Fibroblast of skin of right quadriceps (primary cell): ENCODE measurements at places on chromosomes 5 and 9.
A peak's percentile ranks its signal among the peaks of the same experiment; 100 is the strongest.

DNA sequence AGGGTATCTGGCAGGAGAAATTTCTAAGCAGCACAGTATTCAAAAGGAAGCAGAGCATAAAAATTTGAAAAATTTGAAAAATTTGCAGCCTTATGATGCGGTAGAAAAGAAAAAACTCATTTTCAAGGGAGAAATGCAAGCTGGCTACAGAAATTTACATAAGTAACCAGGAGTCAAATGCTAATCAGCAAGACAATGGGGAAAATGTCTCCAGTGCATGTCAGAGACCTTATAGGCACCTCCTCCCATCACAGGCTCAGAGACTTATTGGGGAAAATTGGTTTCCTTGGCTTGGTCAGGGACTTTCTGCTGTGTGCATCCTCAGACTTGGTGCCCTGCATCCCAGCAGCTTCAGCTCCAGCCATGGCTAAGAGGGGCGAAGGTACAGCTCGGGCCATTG is 35.8 kb downstream of the IZUMO3 start:
- no peak for DNase-seq

DNA sequence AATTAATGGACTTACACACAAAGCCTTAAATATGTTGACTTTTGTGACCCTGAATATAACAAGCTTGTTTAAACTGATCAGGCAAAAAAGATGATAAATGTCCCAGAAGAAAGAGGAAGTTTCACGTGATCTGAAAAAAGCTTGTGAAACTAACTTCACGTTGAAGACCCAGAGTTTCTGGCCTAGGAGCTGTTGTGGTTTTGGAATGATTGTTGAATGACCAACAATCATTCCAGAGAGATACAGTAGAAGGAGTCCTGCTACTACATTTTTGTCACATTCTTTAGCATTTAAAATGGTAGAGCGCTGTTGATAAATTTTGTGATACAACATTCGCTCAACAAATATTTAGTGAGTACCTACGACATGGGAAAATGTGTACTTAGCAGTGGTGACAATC is 143.1 kb upstream of the FBN2 start:
- no peak for DNase-seq

DNA sequence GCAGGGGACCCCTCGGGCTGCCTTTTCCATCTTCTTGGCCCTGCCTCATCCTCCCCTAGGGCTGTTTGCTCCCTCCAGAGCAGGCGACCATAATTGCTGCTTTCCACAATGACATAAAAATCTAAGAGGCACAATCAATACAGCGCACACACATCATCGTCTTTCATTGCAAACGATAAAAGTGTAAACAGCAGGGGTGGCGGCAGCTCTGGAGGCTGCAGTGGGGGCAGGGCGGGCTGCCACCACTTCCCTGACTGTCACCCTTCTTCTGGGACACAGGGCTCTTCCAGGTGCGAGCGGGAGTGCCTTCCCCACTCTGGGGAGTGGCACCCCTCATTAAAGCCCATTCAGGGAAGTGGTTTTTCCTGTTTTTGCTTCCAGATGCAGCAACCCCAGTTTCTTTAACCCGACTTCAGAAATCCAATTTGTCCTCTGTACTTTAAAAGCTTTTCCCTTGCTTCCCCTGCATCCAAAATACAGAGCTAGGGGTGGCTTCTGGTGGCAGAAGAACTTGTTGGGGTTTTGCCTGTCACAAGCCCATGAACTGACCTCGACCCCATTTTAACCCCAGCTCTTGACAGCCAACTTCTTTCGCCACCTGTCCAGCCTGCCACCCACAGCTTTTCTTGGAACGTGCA is 45.7 kb downstream of the TSPAN17 start:
- DNase-seq, result no peak

DNA sequence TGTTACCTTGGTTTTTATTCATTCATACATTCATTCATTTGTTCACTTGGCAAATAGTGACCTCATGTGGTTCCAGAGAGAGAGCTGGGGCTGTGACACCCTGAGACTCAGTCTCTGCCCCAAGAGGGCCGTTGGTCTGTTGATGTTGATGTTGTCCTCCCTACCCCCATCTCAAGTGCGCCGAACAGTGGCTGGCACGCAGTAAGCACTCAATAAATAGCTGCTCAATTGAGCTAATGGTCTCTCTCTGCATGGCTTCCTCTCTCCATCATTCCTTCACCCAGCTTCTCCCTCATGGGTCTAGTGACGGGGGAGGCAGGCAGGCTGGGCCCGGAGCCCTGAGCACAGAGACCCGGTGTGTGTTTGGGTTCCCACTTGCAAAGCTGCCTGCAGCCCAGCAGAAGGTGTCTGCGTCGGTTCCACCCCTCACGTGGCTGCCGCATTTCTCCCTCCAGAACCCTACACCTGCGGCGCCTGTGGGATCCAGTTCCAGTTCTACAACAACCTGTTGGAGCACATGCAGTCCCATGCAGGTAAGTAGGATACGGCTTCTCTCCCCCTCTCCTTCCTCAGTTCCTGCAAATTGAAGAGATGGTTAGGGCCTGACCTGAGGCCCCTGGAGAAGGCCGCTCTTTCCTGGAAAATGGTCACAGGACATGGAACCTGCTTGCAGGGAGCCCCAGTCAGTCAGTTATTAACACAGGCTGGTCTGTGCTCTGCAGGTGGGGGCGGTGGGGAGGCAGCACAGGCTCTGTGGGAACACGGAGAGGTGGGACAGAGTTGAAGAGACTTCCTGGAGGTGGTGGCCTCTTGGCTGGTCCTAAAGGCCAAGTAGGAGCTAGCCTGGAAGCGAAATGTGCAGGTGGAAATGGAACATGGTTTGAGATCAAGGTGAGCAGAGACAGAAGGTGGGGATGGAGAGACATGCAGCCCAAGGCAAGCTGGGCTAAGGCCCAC is 42.0 kb downstream of the AMBP start:
- no peak for DNase-seq

- peak; percentile 3 for DNase-seq
These were observed 607.9 kb downstream of the KCTD16 start for GRCh38 chr5:144778561-144778960.

- peak; percentile 18 for DNase-seq
These were observed 66.5 kb downstream of the PRDM6 start for GRCh38 chr5:123155446-123155960.

GRCh38 chr9:128992995-128993394 is 35.1 kb downstream of the SH3GLB2 start:
- no peak for DNase-seq

- DNase-seq, result no peak
These were observed 5.0 kb downstream of the DMRT3 start for GRCh38 chr9:981491-981898.

GRCh38 chr5:172830275-172830799 is 3.7 kb upstream of the ERGIC1 start:
- no peak for DNase-seq

- peak; percentile 93 for DNase-seq
These were observed 9.3 kb upstream of the PFDN1 start for GRCh38 chr5:140312067-140312790.

- no peak for DNase-seq
These were observed 3.7 kb downstream of the ADGRV1 start for GRCh38 chr5:90562341-90562740.

DNA sequence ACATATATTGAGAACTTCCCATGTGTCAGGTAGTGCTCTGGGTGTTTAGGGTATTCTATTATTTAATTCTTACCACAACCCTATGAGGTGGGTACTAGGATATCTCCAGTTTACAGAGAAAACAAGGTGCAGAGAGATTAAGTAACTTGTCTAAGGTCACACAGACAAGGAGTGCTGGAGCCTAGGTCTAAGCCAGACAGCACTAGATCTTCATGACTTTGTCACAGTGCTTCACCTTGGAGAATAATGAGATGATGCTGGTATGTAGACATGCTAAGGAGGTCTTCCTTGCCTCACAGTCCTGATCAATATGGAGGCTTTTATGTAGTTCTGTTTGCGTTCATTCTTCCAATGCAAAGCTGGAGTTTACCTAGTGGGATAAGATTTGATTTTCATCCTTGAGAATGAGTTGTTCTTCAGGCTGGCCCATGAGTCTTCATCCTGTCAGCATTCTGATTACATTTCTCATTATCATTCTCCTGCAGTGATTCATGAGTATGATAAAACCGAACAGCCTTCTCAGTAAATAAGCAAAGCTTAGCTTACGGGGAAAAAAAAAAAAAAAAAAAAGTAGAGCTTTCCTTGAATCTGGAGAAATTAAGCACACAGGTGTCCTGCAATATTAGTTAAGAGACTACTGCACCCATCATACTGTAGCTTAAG is 176.3 kb downstream of the C9orf152 start:
- DNase-seq, result peak; percentile 88

GRCh38 chr9:119304555-119304954 is 64.7 kb downstream of the BRINP1 start:
- DNase-seq, result no peak

GRCh38 chr5:33433303-33434240 is 7.2 kb upstream of the TARS1 start:
- DNase-seq, result peak; percentile 43

DNA sequence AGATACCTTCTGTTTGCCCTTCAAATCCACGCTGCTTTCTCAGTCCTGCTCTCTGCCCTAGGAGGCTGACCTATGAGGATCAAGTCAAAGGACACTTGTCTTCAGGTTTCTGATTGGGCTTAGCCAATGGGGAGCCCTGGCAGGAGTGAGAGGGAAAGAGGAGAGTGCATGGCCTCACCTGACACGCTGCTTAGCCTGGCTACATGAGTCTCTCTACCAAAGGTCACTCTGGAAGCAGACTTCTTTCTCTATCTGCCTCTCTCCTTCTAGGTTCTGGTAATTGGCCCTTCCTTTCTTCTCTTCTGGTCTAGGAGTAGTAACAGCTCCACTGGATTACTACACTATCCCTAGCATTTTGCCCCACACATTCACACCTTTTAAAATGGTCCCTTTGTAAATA is 13.1 kb downstream of the ARSB start:
- no peak for DNase-seq

DNA sequence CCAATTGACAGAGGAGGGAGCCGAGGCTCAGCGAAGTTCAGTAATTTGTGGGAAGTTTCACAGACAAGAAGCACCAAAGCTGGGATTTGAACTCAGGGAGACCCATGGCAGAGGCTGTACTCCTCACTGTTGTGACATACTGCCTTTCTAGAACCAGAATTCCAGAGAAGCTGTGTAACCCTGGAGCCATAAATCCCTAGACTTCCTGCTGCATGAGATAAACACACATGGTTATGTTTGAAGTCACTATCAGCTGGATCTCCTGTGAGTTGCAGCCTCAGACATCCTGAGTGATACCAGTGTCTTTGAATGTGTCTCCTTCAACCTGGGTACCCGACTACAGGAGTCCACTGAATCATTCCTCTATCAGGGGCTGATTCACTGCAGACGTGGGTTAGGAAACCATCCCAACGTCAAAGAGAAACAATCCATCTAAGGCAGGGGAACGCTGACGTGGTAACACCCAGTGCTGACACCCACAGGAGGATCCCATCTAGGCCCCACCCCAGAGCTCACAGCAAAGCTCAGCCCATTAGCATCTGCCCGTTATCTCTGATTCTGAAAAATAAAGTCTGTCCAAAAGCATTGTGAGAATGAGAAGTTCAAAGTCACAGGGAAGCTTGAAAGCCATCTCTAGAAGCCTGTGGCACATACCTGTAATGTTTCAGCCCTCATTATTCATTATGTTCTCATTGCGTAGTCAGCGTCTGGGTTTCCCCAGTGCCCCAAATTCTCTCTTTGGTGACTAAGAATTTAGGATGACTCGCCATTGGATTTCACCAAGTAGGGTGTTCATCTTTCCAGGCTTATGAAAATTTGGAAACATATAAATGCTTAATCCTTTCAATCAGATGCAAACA is 36.3 kb upstream of the BASP1 start:
- peak; percentile 98 for DNase-seq

DNA sequence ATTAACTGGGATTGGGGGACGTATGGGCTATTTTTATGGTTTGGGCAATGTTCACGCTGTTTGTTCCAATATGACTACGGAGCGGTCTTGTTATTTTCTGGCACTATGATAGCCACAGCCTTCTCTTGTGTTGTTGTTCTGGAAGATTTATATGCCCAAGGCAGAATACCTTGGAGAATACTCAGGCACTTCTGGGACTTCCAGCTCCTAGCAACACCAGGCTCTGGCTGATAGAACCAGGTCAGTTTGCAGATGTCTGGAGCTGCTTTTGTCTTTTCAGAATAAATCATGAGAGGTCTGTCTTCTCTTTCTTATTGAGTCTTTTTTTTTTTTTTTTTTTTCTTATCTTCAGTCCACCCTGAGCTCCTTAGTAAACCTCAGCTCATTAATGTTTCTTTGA is 262.5 kb downstream of the MED10 start:
- no peak for DNase-seq

DNA sequence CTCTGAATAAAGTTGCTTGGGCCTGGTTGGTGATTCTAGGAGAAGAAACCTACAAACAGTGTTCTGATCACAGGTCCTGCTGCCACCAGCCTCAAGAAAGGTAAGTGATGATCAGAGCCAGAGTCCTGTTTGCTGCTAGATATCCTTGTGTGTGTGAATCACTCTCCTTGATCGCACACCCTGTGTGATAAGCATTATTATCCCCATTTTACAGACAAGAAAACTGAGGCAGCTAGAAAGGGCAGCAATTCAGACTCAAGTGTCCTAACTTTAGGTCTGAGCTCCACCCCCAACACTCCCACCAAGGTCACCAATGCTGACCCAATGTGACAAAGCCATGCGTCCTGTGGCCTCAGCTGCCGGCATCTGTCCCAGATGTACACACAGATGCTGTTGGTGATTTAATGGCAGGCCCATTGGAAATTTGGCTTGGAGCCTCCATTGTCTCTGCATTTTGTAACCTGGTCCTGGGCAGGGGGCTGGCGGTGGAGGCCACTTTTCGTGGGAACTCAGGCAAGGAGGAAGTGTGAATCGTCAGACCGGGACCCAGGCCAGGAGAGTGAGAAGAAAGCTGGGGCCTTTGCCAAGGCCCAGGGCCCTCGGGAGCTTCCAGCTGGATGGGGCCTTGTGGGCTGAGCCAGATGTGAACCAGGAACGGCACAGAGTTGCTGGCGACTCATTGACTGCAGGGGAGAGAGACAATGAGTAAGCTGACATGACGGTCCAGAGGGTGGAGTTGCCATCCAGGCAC is 29.8 kb upstream of the GGTA1 start:
- peak; percentile 97 for DNase-seq

DNA sequence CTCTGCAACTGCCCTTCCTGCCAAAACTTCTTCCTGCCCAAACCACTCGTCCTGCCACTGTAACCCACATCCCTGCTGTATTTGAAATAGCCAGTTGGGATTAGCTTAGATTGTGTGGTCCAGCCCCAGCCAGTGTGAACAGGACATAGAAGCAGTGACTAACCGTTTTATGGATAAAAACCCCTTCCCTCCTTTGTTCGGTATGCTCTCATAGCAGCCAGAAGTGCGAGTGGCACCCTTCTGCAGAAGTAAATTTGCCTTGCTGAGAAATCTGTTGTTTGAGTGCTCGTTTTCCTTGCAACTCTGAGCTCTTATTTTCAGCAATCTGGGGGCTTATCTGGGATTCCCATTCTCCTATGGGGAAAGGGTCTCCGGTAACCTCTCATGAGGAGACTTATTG is 470.0 kb downstream of the PRDM9 start:
- DNase-seq, result no peak

- DNase-seq, result no peak
These were observed 5.3 kb downstream of the NSA2 start for GRCh38 chr5:74772359-74772758.
